ENCODE measurements at places on chromosomes 16 and 17.

DNA sequence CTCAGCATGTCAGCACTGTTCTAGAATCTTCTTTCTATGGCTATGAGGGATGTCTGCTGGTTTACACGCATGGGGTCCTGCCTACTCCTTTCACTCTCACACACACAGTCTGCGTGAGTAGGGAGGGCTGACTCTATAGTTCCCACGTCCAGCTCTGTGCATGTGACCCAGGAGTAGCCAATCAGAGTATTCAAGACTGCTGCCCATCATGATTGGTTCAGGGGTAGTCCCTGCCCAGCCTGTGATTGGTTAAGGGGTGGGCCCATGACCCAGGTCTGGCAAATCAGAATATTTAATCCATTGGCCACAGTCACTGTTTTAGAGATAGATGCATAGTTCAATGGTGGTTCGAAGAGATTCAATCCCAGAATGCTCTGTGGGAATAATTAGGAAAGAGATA, 151.3 kb upstream of the IRX3 start:
- DNase-seq: no peak

GRCh38 chr16:23408823-23409298, 44.1 kb downstream of the COG7 start:
- DNase-seq: peak; percentile 34

- DNase-seq: no peak
Observed at GRCh38 chr16:2925951-2926649, 14.4 kb downstream of the FLYWCH1 start.

DNA sequence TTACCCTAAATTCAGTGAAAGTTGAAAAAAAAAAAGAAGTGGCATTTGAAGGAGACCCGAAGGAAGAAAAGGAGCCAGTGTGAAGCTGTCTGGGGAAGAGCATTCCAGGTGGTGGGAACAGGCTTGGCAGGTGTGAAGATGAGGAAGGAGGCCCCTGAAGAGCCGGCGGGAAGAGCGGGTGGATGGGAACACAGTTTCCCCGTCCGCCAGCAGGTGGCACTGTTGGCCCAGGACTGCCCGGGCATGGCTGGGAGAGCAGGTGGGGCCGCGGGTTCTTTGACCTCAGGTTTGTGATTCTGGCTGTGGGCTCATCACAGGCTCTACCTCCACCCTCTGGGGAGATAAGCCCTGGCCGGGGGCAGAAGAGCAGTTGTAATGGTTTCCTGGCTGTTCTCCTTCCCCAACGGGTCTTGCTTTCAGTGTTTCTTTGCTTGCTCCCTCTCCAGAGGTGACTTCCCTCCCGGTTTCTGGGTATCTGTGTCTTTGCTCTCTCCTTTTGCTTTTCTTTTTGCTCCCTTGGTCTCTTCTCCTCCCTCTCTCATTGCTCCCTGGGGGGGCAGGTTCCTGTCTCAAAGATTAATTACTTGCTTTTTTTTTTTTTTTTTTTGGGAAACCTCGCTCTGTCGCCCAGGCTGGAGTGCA, 32.3 kb downstream of the RAP1GAP2 start:
- peak; percentile 89 for DNase-seq

GRCh38 chr17:67312265-67312664, 54.1 kb downstream of the PSMD12 start:
- DNase-seq: no peak

GRCh38 chr17:29948448-29949215, 7.2 kb downstream of the EFCAB5 start:
- no peak for DNase-seq

- DNase-seq: no peak
Observed at GRCh38 chr17:57984261-57984890, 3.7 kb downstream of the VEZF1 start.

GRCh38 chr16:1363501-1364041, 11.8 kb downstream of the GNPTG start:
- peak; percentile 87 for DNase-seq

- no peak for DNase-seq
Observed at GRCh38 chr17:71071837-71072236, 902.5 kb downstream of the KCNJ2 start.

GRCh38 chr16:30407804-30408534, 563 bp downstream of the ZNF771 start:
- peak; percentile 63 for DNase-seq

GRCh38 chr16:21644674-21645073, 7.7 kb downstream of the IGSF6 start:
- DNase-seq: no peak

- no peak for DNase-seq
Observed at GRCh38 chr16:69894676-69895075, 56.5 kb upstream of the CLEC18A start.

- no peak for DNase-seq
Observed at GRCh38 chr17:75615301-75615700, 17.9 kb upstream of the SMIM5 start.

DNA sequence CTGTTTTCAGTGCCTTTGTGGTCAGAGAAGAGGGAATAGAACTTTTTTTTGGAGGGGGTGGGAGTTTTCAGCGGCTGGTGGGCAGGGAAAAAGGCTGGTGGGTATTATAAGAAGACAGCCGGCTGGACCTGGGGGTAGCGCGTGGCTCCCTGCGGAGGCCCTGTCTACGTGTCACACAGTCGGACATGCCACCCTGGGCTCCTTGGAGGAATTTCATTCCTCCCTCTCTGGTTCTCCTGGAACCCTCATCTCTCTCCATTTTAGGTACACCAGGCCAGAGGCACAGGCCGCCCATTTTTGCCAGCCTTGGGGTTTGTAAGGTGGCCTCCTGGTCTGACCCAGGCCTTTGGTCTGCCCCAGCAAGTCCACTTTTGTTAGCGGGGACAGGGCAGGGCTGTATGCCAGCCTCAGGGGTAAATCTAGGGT, 908 bp downstream of the FKBP10 start:
- no peak for DNase-seq

DNA sequence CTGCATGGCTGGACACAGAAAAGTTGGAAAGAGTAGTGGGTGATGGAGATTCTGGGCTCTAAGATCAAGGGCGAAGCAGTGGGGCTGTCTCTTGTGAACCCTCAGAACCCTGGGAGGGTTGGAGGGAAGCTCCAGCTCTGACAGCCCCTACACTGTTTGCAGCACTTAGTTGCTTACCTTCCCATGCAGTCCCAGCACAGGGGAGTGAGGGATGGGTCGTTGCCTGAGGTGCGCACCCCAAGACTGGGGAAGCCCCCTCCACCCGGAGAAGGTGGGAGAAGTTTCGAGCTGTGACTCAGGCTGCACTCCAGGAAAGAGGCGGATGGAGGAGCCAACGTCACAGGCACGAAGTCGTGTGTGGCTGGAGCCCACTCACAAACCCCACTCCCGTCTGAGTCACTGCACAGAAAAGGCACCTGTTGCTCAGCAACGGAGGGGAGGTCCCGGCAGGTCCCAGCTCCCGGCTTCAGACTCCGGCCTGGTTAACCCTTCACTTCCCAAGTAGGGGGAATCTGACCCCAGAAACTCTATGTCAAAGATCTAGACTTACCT, 60.1 kb downstream of the AIPL1 start:
- DNase-seq: no peak
